ENCODE measurements at places on chromosomes 7 and 10.

DNA sequence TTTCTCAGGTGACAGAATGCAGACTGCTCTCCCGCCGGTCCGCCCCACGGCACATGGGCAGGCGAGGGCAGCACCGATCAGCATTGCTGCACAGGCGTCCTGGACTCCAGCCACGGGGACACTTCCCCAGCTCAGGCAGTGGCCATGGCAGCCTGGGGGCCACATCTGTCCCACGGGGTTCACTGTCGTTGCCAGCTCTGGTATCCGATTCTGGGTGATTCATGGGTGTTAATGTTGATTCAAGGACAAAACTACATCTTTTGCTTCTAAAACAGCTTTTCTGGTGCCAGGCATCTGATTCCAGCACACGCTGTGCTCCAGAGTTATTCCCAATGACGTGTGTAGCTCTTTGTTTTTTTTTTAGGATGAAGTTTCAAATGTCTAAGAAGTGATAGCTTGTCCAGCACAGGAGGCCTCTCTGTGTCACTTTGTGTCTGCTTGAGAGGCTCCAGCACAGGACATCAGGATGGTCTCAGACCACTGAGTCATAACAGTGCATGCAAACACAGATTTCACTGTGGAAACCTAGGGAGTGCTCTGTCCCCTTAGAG is 218.0 kb downstream of the WDR37 start:
- DNase-seq, result no peak

- DNase-seq, result no peak
Measured at GRCh38 chr10:19247843-19248242, 199.2 kb downstream of the MALRD1 start.

DNA sequence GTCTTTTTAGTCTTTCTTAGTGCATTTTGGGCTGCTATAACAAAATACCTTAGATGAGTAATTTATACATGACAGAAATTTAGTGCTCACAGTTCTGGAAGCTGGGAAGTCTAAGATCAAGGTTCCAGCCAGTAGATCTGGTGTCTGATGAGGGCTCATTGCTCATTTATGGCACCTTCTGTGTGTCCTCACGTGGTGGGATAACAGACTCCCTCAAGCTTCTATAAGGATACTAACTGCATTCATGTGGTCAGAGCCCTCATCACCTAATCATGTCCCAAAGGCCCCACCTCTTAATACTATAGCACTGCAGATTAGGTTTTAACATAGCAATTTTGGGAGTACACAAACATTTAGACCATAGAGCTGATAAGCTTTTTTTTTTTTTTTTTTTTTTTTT is 80.4 kb downstream of the ZNRF2 start:
- DNase-seq, result no peak

DNA sequence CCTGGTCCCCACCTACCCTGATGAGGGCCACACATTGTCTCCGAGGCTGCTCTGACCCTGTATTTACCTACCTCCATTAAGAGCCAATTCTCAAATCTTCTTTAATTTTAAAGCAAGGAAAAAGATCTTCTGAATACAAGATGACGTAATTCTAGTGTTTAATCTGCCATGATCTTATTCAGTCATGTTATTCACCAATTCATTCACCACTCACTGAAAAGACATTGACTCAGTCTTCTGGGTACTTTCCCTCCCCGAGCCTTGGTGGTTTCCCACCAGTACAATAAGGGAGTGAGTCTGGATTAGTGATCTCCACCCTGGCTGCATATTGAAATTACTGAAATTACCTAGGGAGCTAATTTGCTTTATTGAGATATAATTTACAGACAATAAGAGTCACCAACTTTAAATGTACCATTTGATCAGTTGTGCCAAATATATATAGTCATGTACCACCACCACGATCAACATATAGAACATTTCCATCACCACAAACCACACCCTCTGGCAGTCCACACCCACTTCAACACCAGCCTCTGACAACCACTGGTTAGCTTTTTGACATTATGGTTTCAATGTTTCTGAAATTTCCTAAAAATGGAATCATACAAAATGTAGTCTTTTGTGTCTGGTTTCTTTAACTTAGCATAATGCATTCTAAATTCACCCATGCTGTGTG is 117.5 kb upstream of the UNC5B start:
- no peak for DNase-seq

GRCh38 chr10:76509446-76509845 is 1078.0 kb downstream of the LRMDA start:
- DNase-seq, result no peak

DNA sequence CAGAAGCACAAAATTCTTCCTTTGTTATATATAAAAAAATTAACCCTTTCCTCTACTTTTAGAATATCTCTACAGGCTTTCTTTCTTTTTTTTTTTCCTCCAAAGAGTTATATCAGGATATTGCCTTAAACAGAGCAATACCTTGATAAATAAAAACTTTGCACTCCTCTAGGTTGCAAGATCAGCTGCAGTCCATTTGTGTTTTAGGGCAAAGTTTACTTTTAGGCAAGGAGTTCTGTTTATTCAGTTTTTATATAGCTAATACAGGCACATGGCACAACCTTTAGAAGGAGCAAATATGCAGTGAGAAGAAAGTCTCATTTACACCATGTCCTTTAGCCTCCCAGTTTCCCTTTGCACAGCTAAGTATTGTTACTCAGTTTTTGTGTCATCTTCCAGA is 10.3 kb downstream of the LRMDA start:
- DNase-seq, result no peak

DNA sequence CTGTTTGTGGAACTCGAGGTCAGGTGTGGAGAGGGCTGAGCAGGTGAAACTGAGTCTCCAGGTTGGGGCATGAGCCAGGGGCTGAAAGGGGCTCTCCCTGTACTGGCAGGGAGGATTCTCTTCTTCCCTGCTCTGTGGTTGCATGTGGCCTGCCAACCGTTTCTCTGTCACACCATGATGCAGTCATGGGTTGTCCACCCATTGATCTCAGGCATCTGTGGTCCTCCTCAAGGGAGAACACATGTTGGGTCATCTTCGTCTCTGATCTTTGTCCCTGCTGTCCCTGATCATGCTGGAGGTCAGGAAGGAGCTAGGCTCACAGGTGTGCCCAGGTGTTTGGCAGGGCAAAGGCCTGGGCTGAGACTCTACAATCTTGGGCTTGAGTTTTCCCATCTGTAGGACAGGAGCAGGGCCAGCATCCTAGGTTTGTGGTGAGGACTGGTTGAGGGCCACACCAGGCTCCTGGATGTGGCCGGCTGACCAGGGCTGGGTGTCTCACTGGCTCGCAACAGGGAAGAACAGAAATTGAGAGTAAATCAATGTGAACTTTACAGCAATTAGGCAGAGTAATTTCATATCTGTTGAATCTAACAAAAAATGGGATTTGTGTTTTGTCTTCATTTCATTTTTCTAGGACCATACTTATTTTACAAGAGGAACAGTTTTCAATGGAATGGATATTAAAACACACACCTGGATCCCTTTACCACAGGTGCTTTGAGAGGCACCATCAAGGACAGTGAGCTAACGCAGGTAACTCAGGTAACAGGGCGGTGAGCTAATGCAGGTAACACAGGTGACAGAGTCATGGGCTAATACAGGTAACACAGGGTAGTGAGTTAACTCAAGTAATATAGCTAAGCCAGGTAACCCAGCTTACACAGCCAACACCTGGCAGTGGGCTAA is 58.5 kb upstream of the IGFBP3 start:
- DNase-seq, result no peak

DNA sequence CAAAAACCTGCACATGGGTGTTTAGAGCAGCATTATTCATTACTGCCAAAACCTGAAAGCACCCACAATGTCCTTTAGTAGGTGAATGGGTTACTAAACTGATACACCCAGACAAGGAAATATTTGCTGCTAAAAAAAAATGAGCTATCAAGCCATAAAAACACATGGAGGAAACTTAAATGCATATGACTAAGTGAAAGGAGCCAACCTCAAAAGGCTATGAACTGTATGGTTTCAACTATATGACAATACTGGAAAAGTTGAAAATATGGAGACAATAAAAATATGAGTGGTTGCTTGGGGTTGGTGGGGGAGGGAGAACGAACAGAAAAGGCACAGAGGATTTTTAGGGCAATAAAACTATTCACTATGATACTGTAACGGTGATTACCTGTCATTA is 291.0 kb downstream of the TNS3 start:
- no peak for DNase-seq

- DNase-seq, result no peak
Measured at GRCh38 chr10:77946084-77946483, 19.5 kb upstream of the DLG5 start.

DNA sequence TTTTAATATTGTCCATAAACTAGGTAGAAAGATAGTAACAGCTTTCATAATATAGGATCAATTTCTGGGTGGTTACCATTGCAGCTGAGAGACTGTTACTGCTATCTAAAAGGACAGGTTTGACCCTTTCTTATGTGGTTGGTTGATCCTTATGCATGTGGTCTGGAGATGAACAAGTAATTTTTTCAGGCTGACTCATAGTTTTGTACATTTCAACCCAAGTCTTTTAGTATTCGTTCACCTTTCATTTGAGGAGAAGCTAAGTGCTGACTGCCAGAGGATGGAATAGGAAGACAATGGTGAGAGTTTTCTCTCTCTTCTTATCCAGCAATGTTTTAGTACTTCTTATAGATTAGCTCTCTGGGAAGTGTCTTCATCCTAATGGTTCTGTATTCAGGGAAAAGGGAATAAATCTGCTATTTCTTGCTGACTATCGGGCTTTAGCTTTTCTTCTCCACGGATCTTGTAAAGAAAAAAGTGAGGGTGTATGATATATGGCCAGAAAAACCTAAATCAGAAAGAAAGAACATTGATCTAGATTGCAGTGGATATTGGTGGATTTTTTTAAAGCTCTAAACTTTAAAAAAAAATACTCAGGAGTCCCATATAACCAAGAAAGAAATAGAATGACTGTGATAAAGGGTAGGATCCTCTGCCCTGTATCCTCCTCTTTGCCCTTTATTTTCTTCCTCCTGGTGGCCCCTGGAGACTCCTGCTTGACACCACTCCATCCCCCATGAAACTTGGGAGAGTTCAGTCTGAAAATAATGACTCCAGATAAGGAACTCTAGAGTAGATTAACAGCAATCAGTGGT is 88.0 kb downstream of the CPED1 start:
- no peak for DNase-seq

DNA sequence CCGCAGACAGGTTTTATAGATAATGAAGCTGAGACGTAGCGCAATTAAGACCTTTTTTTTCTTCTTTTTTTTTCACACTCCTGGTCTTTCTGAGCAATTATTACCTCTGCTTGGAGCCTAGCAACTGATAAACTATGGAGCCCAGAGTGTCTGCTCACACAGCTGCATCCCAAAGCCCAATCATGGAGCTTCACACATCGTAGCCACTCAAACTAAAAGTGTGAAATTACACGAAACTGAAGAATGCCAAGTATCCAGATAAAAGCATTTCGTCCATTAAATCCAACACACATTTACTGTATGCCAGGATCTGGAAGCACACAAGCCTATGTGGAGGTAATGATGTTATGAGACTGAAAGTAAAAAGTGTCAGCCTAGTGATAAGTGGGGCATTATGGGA is 97.6 kb downstream of the NRP1 start:
- DNase-seq, result no peak

- no peak for DNase-seq
Measured at GRCh38 chr10:51815723-51816122, 116.3 kb upstream of the CSTF2T start.

- no peak for DNase-seq
Measured at GRCh38 chr7:156662277-156662676, 21.7 kb downstream of the RNF32 start.

DNA sequence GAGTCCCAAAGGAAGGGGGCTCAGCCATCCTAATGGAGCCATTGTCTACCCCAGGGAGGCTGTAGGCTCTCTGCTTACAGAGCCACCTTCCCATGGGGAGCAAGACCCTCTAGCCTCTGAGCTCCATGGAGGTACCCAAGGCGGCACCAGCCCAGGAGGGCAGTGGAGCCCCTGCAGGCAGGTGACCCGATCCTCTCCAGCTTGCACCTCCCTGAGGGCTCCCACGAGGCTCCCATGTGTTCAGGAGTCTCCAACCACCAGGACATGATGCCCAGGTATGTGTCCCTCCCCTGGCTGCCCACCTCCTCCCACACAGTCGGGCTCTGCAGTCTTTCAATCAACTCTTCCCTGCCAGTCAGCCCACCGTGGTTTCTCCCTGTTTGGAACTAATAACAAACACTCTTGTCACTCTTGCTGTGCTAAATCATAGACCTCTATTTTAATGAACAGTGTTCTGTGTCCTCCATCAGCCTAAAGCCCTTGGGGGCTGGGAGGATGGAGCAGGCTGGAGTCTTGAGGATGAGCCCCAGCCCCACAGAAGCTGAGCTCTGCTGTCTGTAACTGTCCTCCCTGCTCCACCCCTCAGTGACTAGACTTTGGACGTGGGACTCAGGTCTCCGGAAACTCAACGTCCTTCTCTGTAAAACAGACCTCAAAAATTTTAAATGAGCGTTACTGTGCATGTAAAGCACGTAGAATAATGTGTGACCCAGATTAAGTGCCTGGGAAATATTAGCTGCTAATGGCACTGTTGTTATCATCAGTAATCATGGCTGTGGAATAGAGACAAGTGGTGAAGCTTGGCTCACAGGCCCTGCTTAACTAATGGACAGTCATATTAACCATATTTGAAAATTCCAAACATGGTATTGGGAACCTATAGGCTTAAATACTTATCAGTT is 298.9 kb downstream of the WDR37 start:
- DNase-seq, result no peak

All from NCI-H774 (cell line).